Adrenal gland (tissue), 19 donors: ENCODE measurements at places on chromosomes 13 and 19. TPM values are rescaled to one million over a fixed set of nuclear protein-coding genes. Genes with fewer than 3 reads are reported as not detected.

ZNF135 gene
- polyA plus RNA-seq = 15.1 TPM

VAV1 gene
- 2.4 TPM for polyA plus RNA-seq

KANK3 gene
- polyA plus RNA-seq = 0.38 TPM

ALOX5AP gene
- 6.3 TPM for polyA plus RNA-seq

UBAC2 gene
- 46.3 TPM for polyA plus RNA-seq

PABPC3 gene
- not detected for polyA plus RNA-seq
